ENCODE measurements at places on chromosomes 1 and 21. TPM values are rescaled to one million over a fixed set of nuclear protein-coding genes. Genes with fewer than 3 reads are reported as not detected.

The GPR52 gene
- total RNA-seq = 0.30 TPM

The MAP1LC3C gene
- total RNA-seq = 1.3 TPM

The LEMD1 gene
- 19.4 TPM for total RNA-seq

The ELAPOR1 gene
- 0.10 TPM for total RNA-seq

The TMEM51 gene
- 11.9 TPM for total RNA-seq

The GBP5 gene
- not detected for total RNA-seq

The COL6A1 gene
- total RNA-seq = 283 TPM

DNA sequence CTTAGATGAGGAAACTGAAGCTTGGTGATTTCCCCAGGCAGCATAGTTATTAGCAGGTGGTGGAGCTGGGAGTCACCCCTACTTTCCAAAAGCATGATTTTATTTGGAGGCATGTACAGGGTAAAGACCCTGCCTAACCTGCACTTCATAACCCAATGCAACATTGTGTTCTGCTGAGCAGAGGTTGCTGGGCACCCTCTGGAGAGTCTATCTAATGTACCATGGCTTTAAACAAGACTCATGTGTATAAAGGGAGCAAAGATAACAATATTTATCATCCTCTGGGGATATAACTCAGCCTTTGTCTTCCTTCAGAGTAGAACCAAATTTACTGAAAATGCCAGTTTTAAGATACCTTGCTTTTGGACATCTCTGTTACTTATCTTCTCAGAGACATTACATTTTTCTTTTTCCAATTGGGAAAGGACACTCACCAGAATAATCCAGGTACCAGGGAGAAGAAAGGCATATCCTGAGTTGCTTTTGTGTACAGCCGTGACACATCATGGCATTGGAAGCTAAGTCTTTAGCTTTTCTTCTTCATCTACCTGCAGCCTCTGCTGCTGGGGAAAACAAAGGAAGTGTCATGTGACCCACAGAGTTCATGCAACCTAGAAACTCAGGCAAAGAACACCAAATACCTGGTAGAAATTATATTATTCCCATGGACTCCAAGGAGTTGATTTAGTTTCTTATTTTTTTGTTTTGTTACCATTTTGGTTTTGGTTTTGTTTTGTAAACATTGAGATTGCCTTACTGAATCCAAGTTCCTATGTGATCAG, 39.6 kb downstream of the ELAVL4 start:
- DNase-seq = no peak

- no peak for DNase-seq
These were observed 205.7 kb upstream of the PTBP2 start for GRCh38 chr1:96515925-96516324.

- no peak for DNase-seq
These were observed 166.8 kb upstream of the CAMK1G start for GRCh38 chr1:209416716-209417115.

GRCh38 chr1:42971841-42972291, 13.2 kb upstream of the SLC2A1 start:
- no peak for DNase-seq

GRCh38 chr1:108511764-108512163, 48.1 kb upstream of the EEIG2 start:
- DNase-seq = no peak

GRCh38 chr1:205328476-205328875, 6.9 kb upstream of the NUAK2 start:
- DNase-seq = no peak
